ENCODE measurements at places on chromosomes 16 and 17. TPM values are rescaled to one million over a fixed set of nuclear protein-coding genes. Genes with fewer than 3 reads are reported as not detected.

NHERF2 gene
- total RNA-seq: 27.5 TPM

MRTFB gene
- total RNA-seq: 15.8 TPM

MSLN gene
- total RNA-seq: 14.2 TPM

GH1 gene
- total RNA-seq: not detected

GRCh38 chr17:81306491-81306890 lies 11.4 kb upstream of the SLC38A10 start:
- DNase-seq: no peak
